Suppressor macrophage (primary cell): ENCODE measurements at places on chromosomes 4 and X.

DNA sequence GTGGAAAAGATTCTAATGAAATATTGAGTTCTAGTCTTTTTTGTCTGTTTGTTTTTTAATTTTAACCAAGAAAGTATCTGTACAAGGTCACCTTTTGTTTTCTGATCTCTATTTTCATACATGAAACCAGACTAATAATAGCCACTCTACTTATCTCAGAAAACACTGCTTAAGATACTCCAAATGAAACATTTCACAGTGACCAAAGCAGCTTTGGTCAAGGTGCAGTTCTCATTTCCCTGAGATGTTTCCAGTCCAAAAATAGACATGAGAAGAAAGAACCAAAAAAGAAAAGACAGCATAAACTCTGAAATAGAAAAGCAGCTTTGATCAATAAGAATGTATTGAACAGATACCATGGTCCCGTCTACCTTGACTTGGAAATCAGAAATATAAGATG lies 782.8 kb downstream of the RAB28 start:
- no peak for DNase-seq

DNA sequence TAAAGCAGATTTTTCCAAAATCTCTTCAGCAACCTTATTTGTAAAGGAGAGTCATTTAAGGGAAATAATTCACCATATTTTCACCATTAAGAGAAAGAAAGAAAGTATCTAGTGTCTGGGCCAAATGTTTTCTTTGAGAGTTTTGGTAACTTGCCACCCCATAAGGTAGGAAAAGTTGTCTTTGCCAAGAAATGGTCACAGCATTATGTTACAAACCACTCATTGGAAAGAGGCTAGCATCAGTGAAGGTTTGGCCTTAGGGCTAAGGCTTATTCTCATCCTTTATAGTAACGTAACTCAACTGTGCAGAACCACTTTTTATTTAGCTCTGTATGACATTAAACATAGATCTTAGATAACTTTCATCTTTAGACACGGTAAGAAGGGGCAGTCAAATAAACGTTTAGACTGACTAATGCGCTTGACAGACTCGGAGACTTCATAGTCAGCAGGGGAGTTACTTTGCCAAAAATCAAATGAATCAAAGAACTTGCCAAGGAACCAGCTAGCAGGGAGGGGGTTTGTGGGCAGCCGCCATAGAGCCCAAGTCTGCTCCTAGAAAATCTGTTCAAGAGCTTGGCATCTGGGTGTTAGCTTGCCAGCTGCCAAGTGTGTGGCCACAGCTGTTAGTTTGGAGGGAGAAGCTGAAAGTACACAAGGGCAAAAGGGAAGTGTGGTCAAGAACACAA lies 182.8 kb upstream of the GRID2 start:
- DNase-seq: no peak

DNA sequence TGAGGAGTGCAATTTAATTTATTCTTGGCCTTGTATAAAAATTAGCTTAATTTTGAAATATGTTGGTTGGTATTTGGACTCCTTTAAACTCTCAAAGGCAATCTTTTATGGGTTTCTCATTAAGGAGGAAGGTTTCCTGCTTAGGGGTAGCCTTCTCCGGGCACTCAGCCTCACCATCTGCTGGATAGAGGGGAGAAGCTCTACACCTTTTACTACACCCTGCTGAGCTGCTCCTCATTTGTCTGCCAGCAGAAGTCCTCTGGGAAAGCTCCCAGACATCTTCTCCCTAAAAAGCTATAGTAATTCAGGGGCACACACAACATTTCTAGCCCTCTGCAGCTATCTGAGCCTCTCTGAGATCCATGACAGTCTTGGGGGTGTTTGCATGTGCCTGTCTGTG lies 179.1 kb downstream of the SOWAHB start:
- DNase-seq: no peak

DNA sequence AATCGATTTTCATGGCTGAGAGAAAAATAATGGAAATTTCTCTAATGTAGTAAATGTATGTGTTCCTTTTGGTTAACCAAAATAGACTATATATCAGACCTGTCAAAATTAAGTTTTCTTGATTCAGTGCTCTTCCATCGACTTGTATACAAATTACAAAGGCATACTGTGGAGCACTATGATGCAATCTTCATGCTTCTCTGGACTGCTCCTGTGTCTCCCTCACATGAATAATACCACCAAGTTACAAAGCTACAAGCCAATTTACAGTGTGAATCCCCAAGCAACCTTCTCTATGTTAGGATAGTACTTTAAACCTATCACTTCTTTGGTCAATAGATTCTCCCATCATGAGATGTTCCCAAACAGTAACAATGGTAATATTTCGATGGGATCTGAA lies 577.9 kb downstream of the PPARGC1A start:
- DNase-seq: no peak

DNA sequence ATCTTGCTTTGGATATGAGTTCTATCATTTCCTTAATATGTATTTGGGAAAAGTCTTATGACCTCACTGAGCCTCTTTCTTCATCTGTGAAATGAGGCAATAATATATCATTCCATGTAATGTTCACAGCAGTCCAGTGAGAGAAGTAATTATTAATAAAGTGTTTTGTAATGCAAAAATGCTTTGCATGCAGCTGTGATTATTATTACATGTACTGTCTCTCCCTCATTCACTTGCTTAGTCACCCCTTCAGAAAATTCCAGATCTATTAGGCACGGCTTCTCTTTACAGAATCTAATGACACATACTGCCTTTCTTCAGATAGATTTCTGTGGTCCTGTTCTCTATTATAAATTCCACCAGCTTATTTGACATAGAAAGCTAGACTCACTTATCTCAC lies 53.5 kb upstream of the FGF13 start:
- DNase-seq: no peak

DNA sequence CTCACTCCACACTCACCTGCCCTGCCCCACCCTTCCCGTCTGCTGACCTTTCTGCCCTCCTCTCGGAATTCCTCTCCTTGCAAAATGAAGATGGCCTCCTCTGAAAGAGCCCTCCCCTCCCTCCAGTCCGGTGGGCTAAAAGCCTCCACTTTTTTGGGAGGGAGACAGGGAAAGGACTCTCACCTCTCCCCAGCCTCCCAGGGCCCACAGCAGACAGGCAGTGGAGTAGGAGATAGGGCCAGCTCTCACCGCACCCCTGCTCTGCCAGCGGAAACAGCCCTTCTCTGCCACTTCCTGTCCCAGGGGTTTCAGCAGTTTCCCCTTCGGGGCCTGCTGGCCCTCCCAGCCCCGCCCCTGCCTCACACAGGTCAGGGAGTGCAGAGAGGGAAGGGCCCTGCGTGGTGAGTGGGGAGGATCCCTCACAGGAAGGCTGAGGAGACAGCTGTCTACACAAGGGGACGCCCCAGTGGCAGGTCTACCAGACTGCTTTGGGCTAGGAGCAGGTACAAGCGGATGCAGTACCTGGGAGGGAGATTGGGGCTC lies 18.2 kb downstream of the ELF4 start:
- peak; percentile 67 for DNase-seq

GRCh38 chrX:118560489-118560888 lies 64.9 kb downstream of the DOCK11 start:
- DNase-seq: no peak

GRCh38 chr4:102036619-102037376 lies 246.3 kb downstream of the BANK1 start:
- DNase-seq: no peak

- no peak for DNase-seq
Measured at GRCh38 chr4:64360664-64361398, 48.4 kb downstream of the TECRL start.

- no peak for DNase-seq
Measured at GRCh38 chrX:7334253-7334935, 186.4 kb upstream of the PUDP start.

GRCh38 chr4:3810111-3810680 lies 44.0 kb downstream of the ADRA2C start:
- no peak for DNase-seq

DNA sequence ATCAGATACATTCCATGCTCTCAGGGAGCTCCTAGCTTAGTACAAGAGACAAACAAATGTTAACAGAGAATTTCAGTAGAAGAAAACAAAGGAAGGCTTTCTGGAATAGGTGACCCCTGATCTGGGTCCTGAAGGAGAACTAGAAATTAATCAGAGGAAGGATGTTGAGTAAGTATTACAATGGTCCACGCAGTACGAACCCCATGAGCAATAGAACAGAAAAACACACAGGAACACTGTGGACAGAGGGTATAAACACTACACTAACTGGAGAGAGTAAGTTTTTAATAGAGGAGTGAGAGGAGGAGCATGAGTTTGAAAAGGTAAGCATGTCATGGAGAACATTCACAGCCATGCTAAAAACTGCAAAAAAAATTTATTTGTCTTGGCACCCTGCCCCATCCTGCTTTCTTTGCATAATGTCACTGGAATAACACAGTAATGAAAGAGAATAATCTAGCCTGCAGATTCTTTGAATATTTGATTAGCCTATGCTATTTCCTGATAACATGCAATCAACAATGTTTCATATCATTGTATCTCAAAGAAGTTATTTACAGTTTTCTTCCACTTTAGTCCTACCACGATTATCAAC lies 140.3 kb upstream of the ZXDB start:
- no peak for DNase-seq

DNA sequence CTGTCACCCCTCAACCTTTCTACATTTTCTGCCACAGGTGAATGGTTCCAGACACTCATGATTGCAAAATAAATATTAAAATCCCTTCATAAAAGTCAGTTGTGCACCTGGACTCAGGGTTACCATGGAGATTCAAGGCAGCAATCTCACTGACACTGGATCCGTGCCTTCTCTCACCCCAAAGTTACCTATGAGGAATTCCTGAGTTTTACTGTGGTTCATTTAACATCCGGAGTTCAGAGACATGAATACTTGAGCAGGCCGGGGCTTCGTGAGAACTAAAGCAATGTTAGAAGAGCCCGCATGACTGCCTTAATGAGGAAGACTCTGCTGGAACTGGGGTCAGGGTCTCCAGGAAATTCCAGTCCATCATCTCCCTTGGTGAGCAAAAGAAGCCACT lies 12.5 kb upstream of the CLNK start:
- no peak for DNase-seq
